Foreskin keratinocyte (primary cell): ENCODE measurements at places on chromosomes 4 and X.

- DNase-seq: no peak
Observed at GRCh38 chr4:139913398-139913990, 240.5 kb downstream of the MAML3 start.

- no peak for DNase-seq
Observed at GRCh38 chrX:56975611-56976010, 19.7 kb downstream of the SPIN3 start.

GRCh38 chr4:37568489-37568888, 117.7 kb downstream of the RELL1 start:
- no peak for DNase-seq

- no peak for DNase-seq
Observed at GRCh38 chrX:66163849-66164411, at the start of gene HEPH. Gene HEPH, plus strand, starts transcription at chrX:66164247. Its CDS starts 6,324 bp downstream, at chrX:66170571.
